ENCODE measurements at places on chromosomes 5 and 9.

DNA sequence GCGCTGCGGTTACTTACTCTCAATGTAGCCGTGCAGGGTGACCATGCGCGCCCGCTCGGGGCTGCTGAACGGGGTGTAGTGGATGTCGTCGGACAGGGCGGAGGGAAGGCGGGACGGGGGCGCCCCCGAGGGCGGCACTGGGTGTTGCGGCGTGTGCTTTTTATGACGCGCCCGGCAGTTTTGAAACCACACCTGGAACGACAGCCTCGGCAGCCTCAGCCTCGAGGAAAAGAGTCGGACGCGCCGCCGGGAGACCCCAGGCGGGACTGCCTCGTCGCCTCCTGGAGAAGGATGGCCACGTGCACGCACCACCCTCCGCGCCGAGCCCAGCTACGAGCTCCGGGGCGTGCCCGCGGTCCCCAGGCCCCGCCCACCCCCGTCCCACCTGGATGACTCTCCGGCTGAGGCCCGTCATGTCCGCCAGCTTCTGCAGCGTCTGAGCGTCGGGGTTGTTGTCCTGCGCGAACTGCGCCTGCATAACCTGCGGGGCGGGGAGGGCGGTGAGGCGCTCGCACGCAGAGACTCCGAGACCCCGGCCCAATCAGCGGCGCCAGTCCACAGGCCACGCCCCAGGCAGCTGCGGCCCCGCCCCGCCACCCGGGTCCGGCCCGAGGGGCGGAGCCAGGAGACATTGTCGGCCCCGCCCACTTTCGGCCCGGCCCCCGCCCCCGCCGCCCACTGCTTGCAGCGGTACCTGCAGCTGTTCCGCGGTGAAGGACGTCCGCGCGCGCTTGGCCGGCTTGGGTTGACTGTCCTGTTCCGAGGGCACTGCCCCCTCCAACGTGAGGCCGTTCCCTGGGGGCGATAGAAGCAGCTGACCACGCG is 15.0 kb downstream of the LHX6 start:
- peak; percentile 80 for DNase-seq

GRCh38 chr5:135457424-135458071 is 5.4 kb upstream of the TIFAB start:
- peak; percentile 81 for DNase-seq

- no peak for DNase-seq
Observed at GRCh38 chr9:19074836-19075235, 25.6 kb downstream of the RRAGA start.

DNA sequence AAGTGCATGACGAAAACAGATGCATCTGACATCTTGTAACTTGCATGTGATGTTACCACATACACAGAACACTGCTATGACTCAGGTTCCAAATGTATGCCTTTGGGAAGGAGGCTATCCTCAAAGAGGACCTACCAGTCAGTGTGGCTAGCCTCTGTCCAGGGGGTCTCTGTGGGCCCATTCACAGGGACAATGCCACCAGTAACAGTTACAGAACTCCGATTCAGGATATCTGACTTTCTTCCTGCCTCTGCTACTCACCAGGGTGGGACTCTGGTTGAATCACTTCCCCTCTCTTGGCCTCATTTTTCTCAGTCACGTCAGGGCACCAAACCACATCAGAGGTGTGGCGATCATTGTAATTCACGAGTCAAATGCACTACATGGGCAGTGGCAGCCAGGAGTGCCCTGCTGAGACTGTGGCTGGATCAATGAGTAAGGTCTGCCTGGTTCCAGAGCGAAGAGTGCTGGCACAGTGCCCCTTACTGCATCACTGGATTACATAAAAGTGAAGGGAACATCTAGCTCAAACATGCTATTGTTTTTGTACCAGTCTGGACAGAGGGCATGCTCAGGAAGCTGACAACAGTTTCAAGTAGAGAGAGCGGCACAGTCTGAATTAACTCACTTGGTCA is 13.2 kb downstream of the ATOX1 start:
- DNase-seq, result peak; percentile 59

GRCh38 chr5:166427211-166427610 is 1864.2 kb upstream of the WWC1 start:
- no peak for DNase-seq

All from activated CD4-positive, alpha-beta T cell treated with anti-CD3 and anti-CD28 coated beads for 36 hours (primary cell).